ENCODE measurements at places on chromosomes 4 and X. TPM values are rescaled to one million over a fixed set of nuclear protein-coding genes. Genes with fewer than 3 reads are reported as not detected.

ADGRG4 gene
- total RNA-seq: not detected

POU4F2 gene
- not detected for total RNA-seq

- no peak for DNase-seq
Measured at GRCh38 chrX:47186096-47186740, 7.4 kb upstream of the UBA1 start.

- no peak for DNase-seq
Measured at GRCh38 chrX:94492541-94492940, 818.5 kb downstream of the FAM133A start.

PLS3 gene
- 457 TPM for total RNA-seq

CYSLTR1 gene
- not detected for total RNA-seq

GRCh38 chrX:87338510-87338909, 179.1 kb upstream of the KLHL4 start:
- no peak for DNase-seq

SLIT2 gene
- 10.1 TPM for total RNA-seq

GAGE12J gene
- not detected for total RNA-seq

GRCh38 chr4:84493092-84493850, 5.8 kb downstream of the NKX6-1 start:
- no peak for DNase-seq

GRCh38 chrX:141917801-141918200, 14.1 kb downstream of the MAGEC1 start:
- no peak for DNase-seq

DUX4 gene
- not detected for total RNA-seq

GRCh38 chr4:153579872-153580271, 104.2 kb upstream of the TLR2 start:
- DNase-seq: no peak
